Muscle of arm (tissue), 14 donors: ENCODE measurements at places on chromosomes 11 and 22. TPM values are rescaled to one million over a fixed set of nuclear protein-coding genes. Genes with fewer than 3 reads are reported as not detected.

DNA sequence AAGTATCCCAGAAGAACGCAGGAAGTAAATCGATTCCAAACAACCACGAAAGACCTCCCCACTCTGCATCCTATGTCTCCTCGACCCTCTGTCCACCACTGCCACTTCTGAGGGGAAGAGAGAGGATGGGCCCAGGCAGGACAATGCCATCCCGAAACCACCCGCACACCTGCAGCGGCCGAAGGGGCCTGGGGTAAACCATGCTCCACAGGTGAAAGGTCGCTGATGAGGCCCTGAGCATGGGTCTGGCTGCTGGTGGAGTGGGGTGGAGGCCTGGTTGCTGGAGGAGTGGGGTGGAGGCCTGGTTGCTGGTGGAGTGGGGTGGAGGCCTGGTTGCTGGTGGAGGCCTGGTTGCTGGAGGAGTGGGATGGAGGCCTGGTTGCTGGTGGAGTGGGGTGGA is 13.1 kb downstream of the TOLLIP start:
- DNase-seq = no peak

- DNase-seq = no peak
Measured at GRCh38 chr11:10382518-10382917, 72.5 kb upstream of the AMPD3 start.

DNA sequence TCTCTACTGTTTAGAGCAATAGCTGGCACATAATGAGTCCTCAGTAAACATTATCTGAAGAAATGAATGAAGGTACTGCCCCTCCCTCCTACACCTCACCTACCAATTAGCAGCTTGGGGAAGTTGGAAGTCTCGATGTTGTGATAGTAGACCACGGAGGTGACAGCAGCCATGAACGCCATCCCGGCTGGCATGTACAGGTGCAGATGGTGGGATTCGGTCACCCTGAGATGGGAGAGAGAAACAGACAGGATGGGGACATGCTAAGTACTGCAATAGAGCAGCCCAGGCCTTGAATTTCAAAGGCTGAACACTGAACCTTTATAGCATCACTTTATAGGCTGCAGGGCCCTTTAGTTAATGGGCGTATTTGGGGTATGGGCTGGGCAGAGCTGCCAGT is 6.6 kb downstream of the ABCC8 start:
- no peak for DNase-seq

DNA sequence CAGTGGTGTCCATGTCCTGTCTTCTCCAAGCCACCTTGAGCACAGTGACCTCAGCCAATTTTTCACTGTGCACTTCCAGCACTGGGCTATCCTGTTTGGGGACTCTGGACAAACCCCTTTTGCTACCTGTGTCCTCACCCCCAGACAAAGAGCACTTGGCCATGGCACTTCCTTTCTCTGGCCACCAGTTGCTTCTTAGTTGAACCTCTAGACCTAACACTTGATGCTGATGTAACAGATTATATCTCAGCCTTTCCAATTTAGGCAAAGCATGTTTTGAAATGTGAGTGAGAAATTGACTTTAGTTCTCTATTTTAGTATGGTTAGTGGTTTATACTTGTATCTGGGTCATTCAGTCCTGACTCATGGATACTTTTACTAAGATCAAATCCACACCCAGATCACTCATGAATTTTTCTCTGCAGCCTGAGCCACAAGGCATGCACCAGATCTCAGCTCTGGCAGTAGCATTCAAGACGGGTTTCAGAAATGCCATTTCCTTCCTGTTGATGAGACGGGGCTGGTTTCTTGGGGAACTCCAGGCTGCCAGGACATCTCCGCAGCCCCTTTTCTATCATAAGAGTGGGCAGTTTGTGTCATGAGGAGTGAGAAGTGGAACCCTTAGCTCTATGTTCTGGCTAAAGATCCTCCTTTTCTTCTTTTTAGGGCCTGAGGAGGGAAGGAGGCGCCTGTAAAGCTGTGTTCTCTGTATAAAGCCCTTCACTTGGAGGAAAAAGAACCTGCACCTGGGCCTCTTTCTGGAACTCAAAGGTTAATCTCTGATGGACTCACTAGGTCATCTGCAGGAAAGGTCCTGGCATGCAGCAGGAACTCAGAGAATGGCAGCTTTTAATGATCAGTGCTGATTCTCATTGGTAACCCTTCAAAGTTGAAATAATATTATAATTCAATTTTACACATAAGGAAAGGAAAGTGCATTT is 185.6 kb upstream of the TENM4 start:
- no peak for DNase-seq

- DNase-seq = no peak
Measured at GRCh38 chr11:115580927-115581680, 76.9 kb upstream of the CADM1 start.

DNA sequence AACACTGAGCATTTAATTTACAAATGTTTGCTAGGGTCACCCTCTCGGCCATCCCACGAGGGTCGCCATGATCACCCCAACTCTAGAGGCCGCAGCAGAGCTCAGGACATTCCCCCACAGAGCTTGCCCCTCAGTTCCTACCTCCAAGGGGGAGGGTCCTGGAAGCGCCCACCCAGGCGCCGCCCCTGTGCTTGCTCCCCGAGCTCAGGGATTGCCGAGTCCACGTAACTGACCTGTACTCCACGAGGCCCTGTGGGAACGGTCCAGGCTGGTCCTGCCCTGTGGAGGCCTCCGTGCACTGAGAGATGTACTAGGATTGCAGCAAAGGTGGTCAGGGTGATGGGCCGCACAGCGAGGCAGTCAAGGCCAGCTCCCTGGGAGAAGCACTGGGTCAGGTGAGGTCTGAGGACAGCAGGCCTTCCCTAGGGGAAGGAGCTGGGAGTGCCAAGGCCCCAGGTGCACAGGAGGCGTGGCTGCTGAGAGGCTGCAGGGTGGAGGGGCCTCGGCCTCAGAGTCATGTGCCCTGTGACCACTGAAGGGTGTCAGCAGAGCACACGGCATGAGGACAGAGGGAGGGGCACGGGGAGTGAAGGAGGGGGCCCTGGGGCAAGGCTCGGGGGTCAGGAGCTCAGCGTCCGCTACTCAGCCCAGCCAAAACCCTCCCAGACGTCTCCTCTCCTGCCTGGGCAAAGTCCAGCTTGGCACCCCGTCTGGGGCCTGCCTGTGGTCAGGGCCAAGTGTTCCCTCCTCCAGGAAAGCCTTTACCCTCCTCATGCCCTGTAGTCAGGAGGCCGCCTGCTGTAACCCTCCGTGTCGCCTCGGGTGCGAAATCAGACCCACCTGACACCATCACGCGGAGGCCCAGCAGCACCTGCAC is 2.4 kb upstream of the MIOX start:
- no peak for DNase-seq

The HSPB2 gene
- polyA plus RNA-seq = 8.3 TPM

The LDHAL6A gene
- polyA plus RNA-seq = 0.36 TPM
